ENCODE measurements at places on chromosomes 1 and 21. TPM values are rescaled to one million over a fixed set of nuclear protein-coding genes. Genes with fewer than 3 reads are reported as not detected.

DNA sequence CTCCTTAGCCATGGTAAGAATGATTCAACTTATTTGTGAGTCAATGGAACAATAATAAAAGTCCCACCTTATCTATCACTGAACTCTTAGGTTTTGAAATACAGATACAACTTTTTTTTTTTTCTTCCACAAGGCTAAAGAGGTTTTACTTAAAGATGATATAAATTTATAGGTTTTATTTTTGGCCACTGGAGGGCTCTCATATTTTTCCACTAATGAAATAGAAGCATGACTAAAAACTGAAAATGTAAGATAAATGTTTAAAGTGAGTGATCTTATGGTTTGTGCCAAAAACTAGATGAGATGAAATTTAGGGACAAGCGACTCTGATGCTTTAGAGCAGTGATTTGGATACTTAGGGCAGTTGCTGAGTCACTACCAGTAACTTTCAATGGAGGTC lies 499.0 kb downstream of the NUF2 start:
- no peak for DNase-seq

- no peak for DNase-seq
These were observed 2.3 kb downstream of the TRIM46 start for GRCh38 chr1:155175927-155176371.

DNA sequence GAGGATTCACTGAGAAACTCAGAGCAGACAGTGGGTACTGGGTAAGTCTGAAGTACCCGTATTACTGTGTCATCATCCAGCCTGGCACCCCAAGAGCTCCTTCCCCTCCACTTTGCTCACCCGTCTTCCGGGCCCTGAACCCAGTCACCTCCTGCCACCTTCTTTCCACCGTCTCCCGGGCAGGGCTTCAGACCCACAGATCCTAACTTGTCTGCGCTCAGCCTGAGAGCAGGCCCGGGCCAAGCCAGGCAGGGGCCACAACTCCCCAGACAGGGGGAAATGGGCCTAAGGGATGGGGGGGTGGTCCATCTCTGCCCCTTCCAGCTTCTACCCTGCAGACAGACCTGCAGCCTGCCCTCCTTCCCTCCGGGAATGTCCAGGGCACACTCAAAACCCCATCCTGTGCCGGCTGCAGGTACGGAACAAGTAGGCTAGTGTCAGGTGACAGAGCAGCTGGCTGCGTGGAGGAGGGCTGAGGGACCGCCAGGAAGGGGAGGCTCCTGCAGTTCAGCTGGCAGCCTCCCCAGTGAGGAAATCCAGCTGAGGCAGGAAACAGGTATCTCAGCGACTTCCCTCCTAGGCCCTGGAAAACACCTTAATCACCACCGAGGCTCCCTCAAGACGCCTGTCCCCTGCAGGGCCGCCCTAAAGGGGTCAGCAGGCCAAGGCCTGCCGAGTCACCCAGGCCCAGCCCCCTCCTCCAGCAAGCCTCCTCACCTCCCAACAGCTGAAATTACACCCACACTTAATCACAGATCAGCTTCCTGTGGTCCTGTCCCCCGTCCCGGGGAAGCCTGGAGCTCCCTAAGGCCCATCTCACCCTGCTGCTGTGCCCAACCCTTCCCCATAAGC lies 3.5 kb downstream of the HSPG2 start:
- no peak for DNase-seq

DNA sequence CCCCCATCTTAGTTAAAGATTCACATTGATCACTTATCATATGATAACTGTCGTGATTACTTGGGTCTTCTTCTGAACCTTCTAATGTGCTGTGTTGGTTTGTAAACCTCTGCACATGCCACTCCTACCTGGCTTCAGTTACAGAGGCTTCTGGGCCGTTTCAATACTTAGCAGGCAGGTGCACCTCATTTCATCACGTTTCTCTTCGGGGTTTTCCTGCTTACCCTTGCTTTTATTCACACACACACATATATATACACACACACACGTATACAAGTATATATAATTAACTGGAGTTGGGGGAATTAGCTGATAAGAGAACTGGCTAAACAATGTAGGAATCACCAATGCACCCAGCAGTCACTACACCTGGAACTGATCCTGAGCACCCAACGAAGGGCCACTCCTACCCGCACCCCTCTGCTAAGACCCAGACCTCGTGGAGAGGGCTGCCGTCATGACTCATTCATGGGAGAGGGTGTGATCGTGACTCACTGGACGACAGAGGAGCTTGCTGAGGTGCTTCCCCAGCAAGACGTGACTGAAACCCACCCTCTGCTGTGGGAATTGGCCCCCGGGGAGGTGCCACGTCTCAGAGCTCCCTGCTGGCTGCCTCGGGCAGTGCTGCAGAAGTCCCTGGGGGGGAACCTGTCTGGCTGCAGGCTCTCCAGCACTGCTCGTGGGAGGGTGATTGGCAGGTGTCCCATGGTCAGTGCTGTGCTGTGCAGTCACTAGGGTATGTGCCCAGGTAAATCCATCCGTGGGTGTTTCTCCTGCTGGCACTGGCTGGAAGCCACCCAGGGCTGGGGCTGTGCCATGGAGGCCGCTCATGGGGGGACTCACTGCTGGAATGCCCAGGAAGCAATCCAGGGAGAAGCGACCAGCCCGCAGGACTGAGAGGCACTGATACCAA lies 166.6 kb downstream of the DYRK1A start:
- no peak for DNase-seq

IL24 gene
- 0.25 TPM for polyA plus RNA-seq

KLHL17 gene
- 15.2 TPM for polyA plus RNA-seq

HTR6 gene
- polyA plus RNA-seq: 1.3 TPM

CITED4 gene
- polyA plus RNA-seq: 7.7 TPM

Data from right renal pelvis (tissue), 4 donors.